ENCODE measurements at places on chromosomes 2 and 18.

DNA sequence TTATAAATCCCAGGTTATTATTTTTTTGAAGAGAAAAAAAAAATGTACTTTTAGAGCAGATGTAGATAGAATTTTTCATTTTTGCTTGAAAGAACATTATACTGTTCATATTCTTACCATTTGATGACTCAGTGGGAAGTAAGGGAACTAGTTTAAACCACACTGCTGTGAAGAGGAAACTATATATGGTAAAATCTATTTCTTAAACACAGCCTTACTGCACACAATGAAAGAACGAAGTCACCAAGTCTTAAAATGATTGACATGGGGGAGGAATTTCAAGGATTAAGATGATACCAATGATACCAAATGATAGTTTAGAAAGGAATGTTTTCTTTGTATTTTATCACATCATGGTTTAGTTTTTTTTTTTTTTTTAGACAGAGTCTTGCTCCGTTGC, 5.0 kb downstream of the ACTR2 start:
- H3K36me3 ChIP-seq: peaks cover 23% of the 10 kb centered on the region
- DNase-seq: no peak

DNA sequence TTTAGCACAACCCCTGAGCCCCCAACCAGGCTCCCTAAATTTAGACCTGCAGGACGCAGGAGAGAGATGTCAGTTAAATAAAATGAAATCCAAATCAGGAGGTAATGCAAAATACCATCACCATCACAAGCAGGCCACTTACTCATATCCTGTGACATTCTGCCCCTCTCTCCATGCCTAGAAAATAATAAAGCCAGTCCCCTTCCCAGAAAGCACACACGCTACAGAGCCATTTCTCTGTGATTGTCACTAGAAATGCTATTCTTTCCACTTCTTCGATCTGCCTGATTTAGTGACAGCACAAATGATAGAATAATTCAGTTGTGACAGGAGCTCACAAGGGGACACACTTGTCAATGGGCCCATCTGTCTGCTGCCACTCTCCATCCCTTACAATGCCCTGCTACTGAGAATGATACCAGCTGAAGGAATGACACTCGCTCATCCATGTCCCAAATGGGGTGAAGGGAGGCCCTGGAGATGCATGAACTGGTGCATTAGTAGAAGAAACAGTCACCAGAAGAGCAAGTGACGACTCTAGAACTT, 272.1 kb downstream of the SP3 start:
- no peaks in the 10 kb centered on the region for H3K4me1 ChIP-seq
- no peak overlapping the region for H3K27ac ChIP-seq
- no peak overlapping the region for H3K4me3 ChIP-seq
- H3K27me3 ChIP-seq: no peaks in the 10 kb centered on the region
- no peaks in the 10 kb centered on the region for H3K36me3 ChIP-seq

DNA sequence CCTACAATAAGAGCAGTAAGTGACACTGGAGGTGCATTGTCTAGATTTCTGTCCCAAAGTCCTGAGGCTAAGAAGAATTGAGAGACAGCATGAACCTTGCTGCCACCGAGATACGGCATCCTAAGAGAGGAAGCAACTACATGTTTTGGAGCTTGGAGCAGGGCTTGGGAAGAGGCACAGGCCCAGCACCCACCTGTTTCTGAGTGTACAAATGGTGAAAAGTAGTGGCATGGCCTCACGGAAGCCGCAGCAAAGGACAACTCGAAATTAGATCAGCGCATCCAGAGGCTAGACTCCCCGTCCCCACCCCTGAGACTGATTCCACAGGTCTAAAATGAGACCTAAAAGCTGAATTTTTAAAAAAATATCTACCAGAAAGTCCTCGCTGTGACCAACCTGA, 127.5 kb downstream of the PTGR3 start:
- H3K4me3 ChIP-seq: no peak overlapping the region
- H3K27me3 ChIP-seq: peaks cover 6% of the 10 kb centered on the region
- no peaks in the 10 kb centered on the region for H3K4me1 ChIP-seq
- DNase-seq: no peak

GRCh38 chr2:17231394-17231965, 286.8 kb downstream of the RAD51AP2 start:
- no peak overlapping the region for H3K4me3 ChIP-seq
- H3K36me3 ChIP-seq: no peaks in the 10 kb centered on the region
- no peaks in the 10 kb centered on the region for H3K27me3 ChIP-seq

GRCh38 chr2:238167344-238167715, 8.6 kb downstream of the ERFE start:
- no peaks in the 10 kb centered on the region for H3K27me3 ChIP-seq
- H3K4me1 ChIP-seq: no peaks in the 10 kb centered on the region
- no peak overlapping the region for H3K27ac ChIP-seq
- peaks cover 7% of the 10 kb centered on the region for H3K36me3 ChIP-seq

DNA sequence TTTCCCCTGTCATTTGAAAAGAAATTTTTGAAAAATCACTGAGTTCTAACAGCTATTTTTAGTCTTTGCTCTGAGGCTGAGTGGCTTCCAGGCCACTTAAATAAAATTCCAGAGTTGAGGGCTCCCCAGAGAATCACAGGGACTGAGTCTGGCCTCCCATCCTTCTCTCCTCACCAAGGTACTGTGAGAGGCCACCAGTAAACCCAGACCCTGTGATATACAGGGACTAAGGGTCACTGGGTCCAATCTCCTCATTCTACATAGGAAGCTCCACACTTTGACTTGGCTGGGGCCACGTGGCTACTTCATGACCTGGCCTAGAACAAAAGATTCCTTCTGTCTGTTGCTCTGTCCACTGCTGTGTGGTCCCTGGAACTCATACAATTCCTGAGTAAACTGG, 123.2 kb upstream of the CDCA7 start:
- H3K27me3 ChIP-seq: no peaks in the 10 kb centered on the region
- no peak overlapping the region for H3K27ac ChIP-seq
- H3K4me1 ChIP-seq: no peaks in the 10 kb centered on the region
- no peak overlapping the region for H3K4me3 ChIP-seq

- H3K36me3 ChIP-seq: no peaks in the 10 kb centered on the region
- no peaks in the 10 kb centered on the region for H3K4me1 ChIP-seq
- no peaks in the 10 kb centered on the region for H3K27me3 ChIP-seq
- H3K27ac ChIP-seq: no peak overlapping the region
- no peak overlapping the region for H3K4me3 ChIP-seq
- DNase-seq: no peak
Observed at GRCh38 chr2:233761040-233761769, 1.1 kb downstream of the UGT1A1 start.

DNA sequence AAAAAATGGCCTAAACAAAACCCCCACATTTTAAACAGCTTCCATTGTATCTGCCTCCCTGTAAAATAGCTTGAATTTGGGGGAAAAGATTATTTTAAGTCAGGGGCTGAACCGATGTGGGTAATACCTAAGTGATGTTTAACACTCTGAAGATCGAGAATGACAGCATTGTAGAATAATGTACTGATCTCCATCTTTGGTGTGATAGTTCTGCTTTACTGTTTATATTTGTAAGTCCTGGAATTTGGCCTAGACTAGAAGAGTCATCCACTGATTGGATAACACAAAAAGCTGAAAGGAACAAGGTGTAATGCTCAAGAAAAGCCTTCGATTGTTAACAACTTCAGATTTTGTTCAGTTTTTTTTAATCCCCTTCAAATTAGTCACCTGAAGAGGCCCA, 53.8 kb upstream of the CCDC68 start:
- no peaks in the 10 kb centered on the region for H3K27me3 ChIP-seq
- H3K4me3 ChIP-seq: no peak overlapping the region
- DNase-seq: no peak
- no peaks in the 10 kb centered on the region for H3K36me3 ChIP-seq
- no peaks in the 10 kb centered on the region for H3K4me1 ChIP-seq

GRCh38 chr2:10062931-10063365, 17.3 kb downstream of the CYS1 start:
- no peaks in the 10 kb centered on the region for H3K4me1 ChIP-seq
- H3K27ac ChIP-seq: no peak overlapping the region
- H3K27me3 ChIP-seq: no peaks in the 10 kb centered on the region
- H3K36me3 ChIP-seq: no peaks in the 10 kb centered on the region
- DNase-seq: no peak

DNA sequence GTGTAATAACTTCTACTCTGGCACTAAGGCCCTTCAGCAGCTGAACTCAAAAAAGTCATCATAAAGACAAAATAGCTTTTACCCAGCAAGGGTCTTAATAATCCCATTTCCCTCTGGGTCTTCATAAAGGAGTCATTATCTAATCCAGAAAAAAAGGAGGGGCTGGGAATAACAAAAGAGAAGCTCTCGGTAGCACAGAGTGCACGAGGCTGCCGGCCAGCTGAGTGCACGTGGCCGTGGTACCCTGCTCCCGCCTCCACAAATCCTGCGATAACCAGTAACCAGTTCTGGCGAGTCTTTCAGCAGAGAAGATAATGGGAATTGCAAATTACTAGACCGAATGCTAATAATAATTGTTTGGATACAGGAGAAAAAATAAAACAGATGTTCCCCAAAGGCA, 7.5 kb downstream of the NRP2 start:
- no peaks in the 10 kb centered on the region for H3K36me3 ChIP-seq
- H3K4me1 ChIP-seq: peaks cover 21% of the 10 kb centered on the region
- H3K27ac ChIP-seq: no peak overlapping the region
- no peak overlapping the region for H3K4me3 ChIP-seq
- H3K27me3 ChIP-seq: peaks cover 17% of the 10 kb centered on the region

DNA sequence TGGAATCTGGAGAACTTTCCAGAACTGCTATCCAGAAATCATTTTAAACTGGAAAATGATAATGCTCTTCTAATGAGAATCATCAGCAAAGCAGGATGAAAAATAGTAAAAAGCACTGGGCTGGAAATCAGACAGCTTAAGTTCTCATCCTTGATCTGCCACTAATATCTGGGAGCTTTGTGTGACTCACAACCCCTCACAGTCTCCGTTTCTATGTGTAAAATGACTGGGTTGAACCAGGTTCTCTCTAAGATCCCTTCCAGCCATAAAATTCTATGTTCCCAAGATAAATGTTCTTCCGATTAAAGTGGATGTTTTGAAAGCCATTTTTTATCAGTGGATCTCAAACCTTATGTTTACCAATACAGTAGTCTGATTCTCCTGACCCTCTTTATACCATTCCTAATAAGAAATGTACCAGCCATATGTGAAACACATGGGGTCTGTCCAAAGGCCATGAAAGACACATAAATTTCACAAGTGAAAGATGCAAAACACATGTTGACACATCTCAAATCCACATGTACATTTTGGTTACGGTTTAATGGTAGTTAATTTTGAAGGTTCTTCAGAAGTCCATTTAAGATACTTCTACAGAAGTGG, 188.8 kb downstream of the EN1 start:
- no peaks in the 10 kb centered on the region for H3K4me1 ChIP-seq
- no peak overlapping the region for H3K27ac ChIP-seq
- no peaks in the 10 kb centered on the region for H3K36me3 ChIP-seq

GRCh38 chr2:96185516-96185915, 23.1 kb downstream of the STARD7 start:
- H3K36me3 ChIP-seq: peaks cover 55% of the 10 kb centered on the region
- H3K27me3 ChIP-seq: no peaks in the 10 kb centered on the region
- no peak overlapping the region for H3K4me3 ChIP-seq
- H3K4me1 ChIP-seq: no peaks in the 10 kb centered on the region

DNA sequence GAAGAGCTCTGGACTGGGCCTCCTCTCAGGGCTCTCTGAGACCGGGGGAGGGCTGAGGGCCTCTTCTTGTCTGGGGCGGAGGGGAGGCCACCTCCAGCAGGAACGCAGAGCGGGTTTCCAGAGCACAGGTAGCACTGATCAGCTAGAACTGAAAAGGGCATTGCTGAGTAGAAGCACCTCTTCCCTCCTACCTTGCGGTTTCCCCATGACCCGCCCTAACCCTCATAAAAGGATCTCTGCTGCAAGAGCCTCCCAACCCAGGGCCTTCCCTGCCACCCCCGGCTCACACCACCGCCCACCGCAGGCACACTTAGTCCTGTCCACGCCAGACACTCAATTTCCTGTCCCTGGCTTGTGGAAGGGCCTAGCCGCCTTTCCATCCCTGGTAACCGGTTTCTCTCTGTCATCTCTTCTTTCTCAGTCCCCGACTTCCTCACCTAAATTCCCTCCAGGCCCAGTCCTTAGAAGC, 966 bp downstream of the ADCY3 start:
- H3K36me3 ChIP-seq: no peaks in the 10 kb centered on the region
- H3K27ac ChIP-seq: no peak overlapping the region
- peak; percentile 45 for DNase-seq
- no peaks in the 10 kb centered on the region for H3K27me3 ChIP-seq

DNA sequence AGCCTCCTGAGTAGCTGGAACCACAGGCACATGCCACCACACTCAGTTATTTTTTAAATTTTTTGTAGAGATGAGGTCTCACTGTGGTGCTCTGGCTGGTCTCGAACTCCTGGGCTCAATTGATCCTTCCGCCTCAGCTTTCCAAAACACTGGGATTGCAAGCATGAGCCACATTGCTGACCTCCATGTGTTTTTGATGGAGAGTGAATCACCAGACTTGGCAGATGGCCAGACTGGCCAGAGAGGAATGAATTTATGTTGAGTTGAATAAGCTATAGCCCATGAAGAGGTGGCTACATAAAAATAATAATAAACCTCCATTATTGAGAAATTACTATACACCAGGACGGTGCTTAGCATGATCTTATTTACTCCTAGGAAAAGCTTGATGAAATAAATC, 91.5 kb downstream of the MREG start:
- no peak for DNase-seq
- no peaks in the 10 kb centered on the region for H3K4me1 ChIP-seq
- H3K36me3 ChIP-seq: no peaks in the 10 kb centered on the region
- no peak overlapping the region for H3K27ac ChIP-seq
- no peak overlapping the region for H3K4me3 ChIP-seq
- no peaks in the 10 kb centered on the region for H3K27me3 ChIP-seq

GRCh38 chr2:225493420-225494099, 94.0 kb downstream of the NYAP2 start:
- no peak overlapping the region for H3K27ac ChIP-seq
- H3K27me3 ChIP-seq: no peaks in the 10 kb centered on the region
- H3K4me3 ChIP-seq: no peak overlapping the region
- DNase-seq: no peak
- no peaks in the 10 kb centered on the region for H3K36me3 ChIP-seq

DNA sequence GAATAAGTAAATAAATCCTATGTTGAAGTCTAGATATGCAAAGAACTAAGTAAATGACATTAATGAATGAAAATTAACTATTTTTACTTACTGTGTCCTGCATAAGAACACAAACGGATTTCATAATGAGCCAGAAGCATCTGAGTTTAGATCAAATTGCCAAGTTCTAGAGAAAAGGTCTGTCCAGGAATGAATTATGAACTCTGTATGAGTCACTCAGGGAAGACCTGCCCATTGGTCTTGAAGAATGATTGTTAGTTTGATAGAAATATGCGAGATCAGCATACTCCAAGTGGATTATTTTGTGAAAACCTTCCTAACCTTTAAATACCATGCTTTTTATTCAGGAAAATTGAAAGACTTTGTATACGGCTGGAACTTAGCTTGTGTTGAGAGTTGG, 189.5 kb downstream of the DOK6 start:
- H3K4me1 ChIP-seq: no peaks in the 10 kb centered on the region
- no peak overlapping the region for H3K4me3 ChIP-seq
- H3K27me3 ChIP-seq: no peaks in the 10 kb centered on the region
- H3K27ac ChIP-seq: no peak overlapping the region

- H3K36me3 ChIP-seq: no peaks in the 10 kb centered on the region
- H3K4me3 ChIP-seq: no peak overlapping the region
- no peak overlapping the region for H3K27ac ChIP-seq
Observed at GRCh38 chr18:28478531-28478930, 301.6 kb upstream of the CDH2 start.
